ENCODE measurements at places on chromosomes 3 and 15.

- no peaks in the 10 kb centered on the region for H3K4me1 ChIP-seq
- no peaks in the 10 kb centered on the region for H3K36me3 ChIP-seq
- H3K4me3 ChIP-seq = no peak overlapping the region
- peaks cover 4% of the 10 kb centered on the region for H3K27me3 ChIP-seq
- no peak overlapping the region for H3K27ac ChIP-seq
These were observed 186.3 kb downstream of the SATB1 start for GRCh38 chr3:18238746-18239331.

GRCh38 chr3:44510000-44510368, 32.5 kb upstream of the ZNF445 start:
- H3K4me3 ChIP-seq = peak overlapping the region; percentile 90
- H3K27ac ChIP-seq = peak overlapping the region; percentile 79
- H3K27me3 ChIP-seq = no peaks in the 10 kb centered on the region
- H3K4me1 ChIP-seq = peaks cover 15% of the 10 kb centered on the region
- no peaks in the 10 kb centered on the region for H3K36me3 ChIP-seq

GRCh38 chr15:66628976-66629723, 63.4 kb upstream of the LCTL start:
- no peak overlapping the region for H3K4me3 ChIP-seq
- no peaks in the 10 kb centered on the region for H3K27me3 ChIP-seq
- no peak overlapping the region for H3K27ac ChIP-seq
- H3K36me3 ChIP-seq = no peaks in the 10 kb centered on the region
- H3K4me1 ChIP-seq = no peaks in the 10 kb centered on the region

DNA sequence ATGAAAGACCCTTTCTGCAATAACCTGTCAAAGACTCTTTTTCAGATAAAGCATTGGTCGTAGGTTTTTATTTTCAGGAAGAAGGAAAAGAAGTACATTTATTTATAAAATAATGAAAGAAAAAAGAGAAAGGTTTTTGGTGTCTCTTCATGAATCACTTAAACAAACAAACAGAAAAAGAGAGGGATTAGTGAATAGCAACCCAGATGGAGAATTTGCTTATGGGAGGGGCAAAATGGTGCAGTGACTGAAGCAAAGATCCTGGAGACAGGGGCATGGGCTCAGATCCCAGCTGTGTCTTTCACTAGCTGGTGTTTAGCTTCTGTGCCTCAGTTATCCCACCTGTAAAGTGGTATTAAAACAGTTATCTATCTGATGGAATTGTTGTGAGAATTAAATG, 78.6 kb upstream of the PFN2 start:
- H3K4me1 ChIP-seq = no peaks in the 10 kb centered on the region
- DNase-seq = no peak
- no peak overlapping the region for H3K4me3 ChIP-seq
- H3K27ac ChIP-seq = no peak overlapping the region
- H3K27me3 ChIP-seq = no peaks in the 10 kb centered on the region
- no peaks in the 10 kb centered on the region for H3K36me3 ChIP-seq

- no peaks in the 10 kb centered on the region for H3K4me1 ChIP-seq
- no peak overlapping the region for H3K27ac ChIP-seq
- H3K36me3 ChIP-seq = no peaks in the 10 kb centered on the region
- DNase-seq = no peak
- H3K27me3 ChIP-seq = no peaks in the 10 kb centered on the region
- no peak overlapping the region for H3K4me3 ChIP-seq
These were observed 82.3 kb downstream of the CLDN11 start for GRCh38 chr3:170500995-170501394.

All from liver (tissue), 10 donors.